ENCODE measurements at places on chromosomes 2 and 18.

GRCh38 chr2:159982842-159983785 lies 79.3 kb downstream of the PLA2R1 start:
- no peak for DNase-seq

DNA sequence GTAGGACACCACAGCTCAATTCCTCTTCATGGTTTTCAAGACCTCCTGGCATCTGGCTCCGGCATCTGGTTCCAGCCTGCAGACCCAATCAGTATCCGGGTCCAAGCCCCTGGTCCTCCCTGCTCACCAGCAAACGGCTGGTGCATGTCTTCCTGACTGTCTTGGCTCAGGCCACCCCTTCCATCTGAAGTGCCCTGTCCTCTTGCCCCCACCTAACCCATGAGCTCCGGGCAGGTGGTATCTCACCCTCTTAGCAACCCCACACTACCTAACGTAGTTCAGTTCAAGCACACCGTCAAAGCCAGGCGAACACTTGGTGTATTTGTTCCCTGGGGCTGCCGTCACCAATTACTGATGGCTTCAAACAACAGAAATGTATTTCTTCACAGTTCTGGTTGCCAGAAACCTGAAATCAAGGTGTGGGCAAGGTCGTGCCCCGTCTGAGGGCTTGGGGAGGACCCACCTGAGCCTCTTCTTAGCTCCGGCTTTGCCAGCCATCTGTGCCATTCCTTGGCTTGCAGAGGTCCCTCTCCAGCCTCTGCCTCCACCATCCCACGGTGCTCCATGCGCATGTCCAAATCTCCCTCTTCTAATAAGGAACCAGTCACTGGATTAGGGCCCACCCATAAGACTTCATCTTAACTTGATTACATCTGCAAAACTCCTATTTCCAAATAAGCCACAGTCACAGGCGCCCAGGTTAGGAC lies 47.2 kb upstream of the ID2 start:
- no peak for DNase-seq

DNA sequence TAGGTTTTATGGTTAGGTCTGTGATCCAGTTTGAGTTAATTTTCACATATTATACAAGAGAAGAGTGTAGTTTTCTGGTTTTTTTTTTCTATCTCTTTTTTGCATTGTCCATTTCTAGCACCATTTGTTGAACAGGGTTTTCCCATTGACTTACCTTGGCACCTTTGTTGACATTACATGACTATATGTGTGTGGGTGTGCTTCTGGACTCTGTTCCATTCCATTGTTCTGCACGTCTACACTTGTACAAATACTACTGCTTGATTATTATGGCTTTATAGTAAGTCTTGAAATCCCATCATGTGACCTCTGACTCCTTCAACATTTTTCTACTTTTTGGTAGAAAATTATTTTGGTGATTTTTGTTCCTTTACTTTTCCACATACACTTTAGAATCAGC lies 38.7 kb downstream of the UBE2F start:
- DNase-seq: no peak

- no peak for DNase-seq
Measured at GRCh38 chr2:15311201-15311907, 249.8 kb downstream of the NBAS start.

- no peak for DNase-seq
Measured at GRCh38 chr18:55509631-55510324, 78.2 kb downstream of the TCF4 start.

GRCh38 chr2:75102011-75102410 lies 97.3 kb downstream of the TACR1 start:
- DNase-seq: no peak

- DNase-seq: no peak
Measured at GRCh38 chr18:71625556-71626090, 918.5 kb downstream of the CBLN2 start.

GRCh38 chr2:225472161-225472560 lies 72.7 kb downstream of the NYAP2 start:
- no peak for DNase-seq

DNA sequence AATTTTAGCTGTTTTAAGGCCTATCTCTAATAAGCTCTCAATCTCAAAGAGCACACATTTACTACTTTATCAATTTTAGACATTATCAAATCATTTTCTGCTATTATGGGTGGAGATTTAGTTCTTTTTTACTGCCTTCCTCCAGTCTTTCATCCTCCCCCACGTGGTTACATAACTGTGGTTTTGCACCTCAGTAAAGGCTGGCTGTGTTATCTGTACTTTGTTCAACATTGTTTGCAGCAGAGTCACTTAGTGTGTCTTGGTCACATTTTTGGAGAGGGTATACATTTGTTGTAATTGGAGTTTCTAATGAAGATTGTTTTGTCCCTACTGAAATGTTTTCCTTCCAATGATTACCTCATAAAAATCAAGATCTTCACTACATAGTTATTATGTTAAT lies 549.6 kb upstream of the CELF4 start:
- DNase-seq: no peak

- no peak for DNase-seq
Measured at GRCh38 chr2:220279372-220279771, 651.9 kb downstream of the SLC4A3 start.

GRCh38 chr2:39494784-39495251 lies 57.7 kb upstream of the MAP4K3 start:
- DNase-seq: no peak

GRCh38 chr2:120710256-120710655 lies 25.4 kb upstream of the GLI2 start:
- no peak for DNase-seq

All from stimulated activated CD8-positive, alpha-beta memory T cell treated with anti-CD3 and anti-CD28 coated beads, Interleukin-15, amount 100 ng/mL, for 4 hours (primary cell).